IMR-90 (cell line): ENCODE measurements at places on chromosomes 13 and 19. TPM values are rescaled to one million over a fixed set of nuclear protein-coding genes. Genes with fewer than 3 reads are reported as not detected.

DNA sequence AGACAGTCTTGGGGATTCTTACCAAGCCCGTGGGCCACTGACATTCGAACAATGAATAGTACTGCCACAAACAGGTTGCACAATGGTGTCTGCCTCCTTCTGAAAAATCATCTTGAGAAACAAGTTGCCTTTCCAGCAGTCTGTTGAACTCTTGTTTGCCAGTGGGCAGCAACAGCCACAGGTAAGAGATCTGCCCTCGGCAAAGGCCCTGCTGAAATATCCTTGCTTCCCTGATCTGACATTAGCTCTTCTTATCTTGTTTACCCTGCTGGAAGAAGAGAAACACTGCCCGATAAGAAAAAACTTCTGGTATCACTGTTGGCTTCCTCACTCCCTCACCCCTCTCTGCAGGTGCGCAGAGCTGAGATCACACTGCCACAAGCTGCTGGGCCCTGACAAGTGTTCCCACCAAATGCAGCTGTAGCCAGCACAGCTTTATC is 2.0 kb downstream of the DOCK9 start:
- no peaks in the 10 kb centered on the region for H3K36me3 ChIP-seq
- peaks cover 9% of the 10 kb centered on the region for H3K4me1 ChIP-seq
- no peak for DNase-seq
- H3K4me3 ChIP-seq, result no peak overlapping the region
- no peak overlapping the region for H3K27ac ChIP-seq

DNA sequence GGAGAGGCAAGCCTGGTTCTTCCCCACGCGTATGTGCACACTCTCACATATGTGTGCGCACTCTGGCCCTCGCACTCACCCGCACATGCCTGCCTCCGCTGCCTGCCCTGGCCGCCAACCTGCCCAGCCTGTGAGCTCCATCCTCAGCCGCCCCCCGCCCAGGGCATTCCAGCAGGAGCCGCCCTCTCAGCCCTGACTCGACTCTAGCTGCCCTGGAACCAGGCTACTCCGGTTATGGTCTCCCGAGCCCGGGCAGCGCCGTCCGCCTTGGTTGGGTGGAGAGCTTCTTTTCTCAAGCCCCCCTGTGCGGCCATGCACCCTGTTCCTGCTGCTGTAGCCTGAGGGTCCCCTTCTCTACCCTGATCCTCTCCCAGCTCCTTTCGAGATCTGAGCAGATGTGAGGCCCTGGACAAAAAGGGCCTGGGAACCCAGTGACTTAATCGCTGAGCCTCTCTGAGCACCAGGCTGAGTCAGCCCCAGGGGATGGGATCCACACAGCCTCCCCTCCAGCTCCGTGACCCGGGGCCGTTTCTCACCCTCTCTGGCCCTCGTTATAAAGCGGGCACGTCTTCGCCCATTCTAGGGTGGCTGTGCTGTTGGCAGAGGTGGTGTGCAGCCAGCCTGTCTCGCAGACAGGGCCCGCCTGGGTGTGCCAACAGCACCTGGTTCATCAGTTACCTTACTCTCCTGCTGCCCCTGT is 191.5 kb downstream of the TEX29 start:
- no peaks in the 10 kb centered on the region for H3K27me3 ChIP-seq
- no peaks in the 10 kb centered on the region for H3K4me1 ChIP-seq
- no peaks in the 10 kb centered on the region for H3K36me3 ChIP-seq
- DNase-seq, result no peak

Gene GRIK5
- total RNA-seq, result not detected in 2 replicates

GRCh38 chr19:1865172-1866010 is 2.0 kb upstream of the KLF16 start:
- peaks cover 14% of the 10 kb centered on the region for H3K4me1 ChIP-seq
- no peak overlapping the region for H3K4me3 ChIP-seq
- H3K36me3 ChIP-seq, result peaks cover 3% of the 10 kb centered on the region; the same call in 1 of the 2 replicates

Gene LYPD5
- total RNA-seq, result under 0.01 and 0.36 TPM in 2 replicates

- no peaks in the 10 kb centered on the region for H3K27me3 ChIP-seq
- H3K36me3 ChIP-seq, result no peaks in the 10 kb centered on the region
- no peak overlapping the region for H3K27ac ChIP-seq
- H3K4me3 ChIP-seq, result no peak overlapping the region
These were observed 1163.1 kb upstream of the MIR17HG start for GRCh38 chr13:90184355-90184754.

Gene VSTM2B
- not detected in 2 replicates for total RNA-seq

- H3K27ac ChIP-seq, result no peak overlapping the region
- H3K4me3 ChIP-seq, result no peak overlapping the region
- no peaks in the 10 kb centered on the region for H3K4me1 ChIP-seq
These were observed 97.2 kb upstream of the EDNRB start for GRCh38 chr13:78015782-78016181.

DNA sequence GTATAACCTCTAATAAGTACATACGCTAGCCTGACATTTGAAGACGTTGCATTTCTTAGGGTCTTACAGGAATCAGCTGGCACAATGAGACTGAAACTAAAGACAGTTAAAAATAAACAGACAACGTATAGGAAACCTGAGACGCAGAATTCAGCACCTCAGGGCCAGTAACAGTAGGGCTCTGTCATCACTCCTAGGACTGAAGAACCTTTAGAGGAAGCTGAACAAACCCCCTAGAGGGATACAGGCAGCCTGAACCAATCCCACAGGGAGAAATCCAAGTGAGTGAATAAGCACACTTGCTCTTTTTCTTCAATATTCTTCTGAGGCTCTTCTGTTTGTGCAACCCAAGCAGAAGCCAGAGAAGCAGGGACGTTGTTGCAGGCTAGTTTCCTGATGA is 53.9 kb upstream of the KLHL1 start:
- no peaks in the 10 kb centered on the region for H3K27me3 ChIP-seq
- H3K36me3 ChIP-seq, result no peaks in the 10 kb centered on the region
- no peak overlapping the region for H3K27ac ChIP-seq
- no peak overlapping the region for H3K4me3 ChIP-seq
- no peaks in the 10 kb centered on the region for H3K4me1 ChIP-seq

Gene ONECUT3
- not detected in 2 replicates for total RNA-seq

Gene TINCR
- total RNA-seq, result not detected in 2 replicates

GRCh38 chr13:49530457-49530856 is 34.7 kb downstream of the PHF11 start:
- H3K36me3 ChIP-seq, result peaks cover 11% of the 10 kb centered on the region
- no peak overlapping the region for H3K4me3 ChIP-seq
- no peak for DNase-seq

- H3K27me3 ChIP-seq, result no peaks in the 10 kb centered on the region
- no peak overlapping the region for H3K27ac ChIP-seq
- H3K4me3 ChIP-seq, result no peak overlapping the region
- H3K36me3 ChIP-seq, result peaks cover 2% of the 10 kb centered on the region; the same call in 1 of the 2 replicates
- no peak for DNase-seq
These were observed 2.7 kb downstream of the CSNK1G2 start for GRCh38 chr19:1943661-1944087.

Gene MISP
- total RNA-seq, result not detected in 2 replicates

- H3K27me3 ChIP-seq, result no peaks in the 10 kb centered on the region
- no peak overlapping the region for H3K27ac ChIP-seq
- no peak overlapping the region for H3K4me3 ChIP-seq
- H3K4me1 ChIP-seq, result no peaks in the 10 kb centered on the region
- no peak for DNase-seq
- H3K36me3 ChIP-seq, result no peaks in the 10 kb centered on the region
These were observed 167.1 kb upstream of the SOX1 start for GRCh38 chr13:111899714-111900389.

DNA sequence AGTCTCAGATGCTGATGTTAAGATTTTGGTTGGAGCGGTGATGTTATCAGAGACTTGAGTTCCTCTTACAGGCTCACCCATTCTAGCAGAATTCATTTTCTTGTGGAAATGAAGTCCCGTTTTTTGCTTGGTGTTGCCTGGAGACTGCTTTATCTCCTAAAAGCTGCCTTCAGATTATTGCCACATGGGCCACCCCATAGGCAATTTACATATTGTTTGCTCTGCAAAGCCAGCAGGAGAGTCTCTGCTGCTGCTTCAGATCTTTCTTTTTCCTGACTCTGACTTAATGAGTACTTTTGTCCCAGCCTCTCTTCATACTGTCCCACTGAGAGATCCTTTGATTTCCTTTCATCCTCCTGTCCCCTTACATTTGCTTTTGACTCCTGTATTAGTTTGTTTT is 114.6 kb downstream of the TDRD3 start:
- H3K4me1 ChIP-seq, result no peaks in the 10 kb centered on the region
- H3K36me3 ChIP-seq, result 0 out of 2 replicates have a peak, but pooled peaks cover 1% of the 10 kb centered on the region
- DNase-seq, result no peak
- no peak overlapping the region for H3K4me3 ChIP-seq
- H3K27me3 ChIP-seq, result no peaks in the 10 kb centered on the region

Gene TTC9B
- total RNA-seq, result not detected in 2 replicates

GRCh38 chr13:103006641-103007426 is 59.4 kb downstream of the SLC10A2 start:
- no peaks in the 10 kb centered on the region for H3K27me3 ChIP-seq
- no peak overlapping the region for H3K27ac ChIP-seq
- H3K36me3 ChIP-seq, result no peaks in the 10 kb centered on the region
- no peak for DNase-seq
- H3K4me1 ChIP-seq, result no peaks in the 10 kb centered on the region

Gene TTYH1
- not detected in 2 replicates for total RNA-seq

Gene USE1
- 17.2 and 18.1 TPM in 2 replicates for total RNA-seq

Gene FPR3
- total RNA-seq, result not detected in 2 replicates

Gene ICAM5
- total RNA-seq, result 2.5 and 3.0 TPM in 2 replicates

Gene CDC42EP5
- total RNA-seq, result 7.2 and 7.8 TPM in 2 replicates

DNA sequence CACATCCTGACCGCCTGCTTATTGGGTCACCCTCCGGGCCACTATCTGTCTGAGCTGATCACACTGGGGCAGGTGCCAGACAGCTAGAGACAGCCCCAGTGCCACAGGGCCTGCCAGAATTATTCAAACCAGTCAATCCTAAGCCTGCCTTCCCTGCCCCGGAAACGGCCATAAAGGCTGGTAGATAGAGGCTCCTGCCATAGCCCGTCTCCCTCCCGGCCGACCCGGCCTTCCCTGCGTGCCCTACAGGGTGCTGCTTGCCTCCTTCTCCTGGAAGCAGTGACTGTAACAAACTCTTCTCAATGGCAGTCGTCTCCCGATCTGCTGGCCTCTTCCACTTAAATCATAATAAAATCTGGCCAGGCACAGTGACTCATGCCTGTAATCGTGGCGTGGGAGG is 158.6 kb upstream of the SOX1 start:
- no peak overlapping the region for H3K4me3 ChIP-seq
- H3K27me3 ChIP-seq, result no peaks in the 10 kb centered on the region
- no peak for DNase-seq
- H3K27ac ChIP-seq, result no peak overlapping the region
- H3K36me3 ChIP-seq, result no peaks in the 10 kb centered on the region

DNA sequence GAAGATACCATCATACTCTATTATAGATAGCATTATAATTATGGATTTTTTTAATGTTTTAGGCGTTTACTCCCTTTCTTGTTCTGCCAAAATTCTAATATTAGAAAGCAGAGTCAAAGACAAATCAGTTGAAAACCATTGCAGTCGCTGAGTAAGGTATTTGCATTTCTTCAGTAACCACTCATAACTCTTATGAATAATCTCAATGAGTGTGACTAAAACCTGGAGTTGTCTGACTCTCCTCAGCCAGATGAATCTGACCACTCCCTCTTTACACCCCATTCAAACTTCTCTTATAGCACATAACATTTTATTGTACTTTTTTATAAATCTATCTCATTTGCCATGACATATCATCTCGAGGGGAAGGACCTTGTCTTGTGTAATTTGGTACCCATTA is 1006.5 kb downstream of the DIAPH3 start:
- H3K27me3 ChIP-seq, result no peaks in the 10 kb centered on the region
- H3K27ac ChIP-seq, result no peak overlapping the region
- no peak for DNase-seq
- H3K4me3 ChIP-seq, result no peak overlapping the region
- no peaks in the 10 kb centered on the region for H3K36me3 ChIP-seq

Gene LIN7B
- 2.8 and 3.8 TPM in 2 replicates for total RNA-seq
